Stomach (tissue), 19 donors: ENCODE measurements at places on chromosomes 7 and 10. TPM values are rescaled to one million over a fixed set of nuclear protein-coding genes. Genes with fewer than 3 reads are reported as not detected.
A peak's percentile ranks its signal among the peaks of the same experiment; 100 is the strongest.

Gene PON3
- total RNA-seq: 1.2 TPM

Gene SGCE
- 142 TPM for total RNA-seq

DNA sequence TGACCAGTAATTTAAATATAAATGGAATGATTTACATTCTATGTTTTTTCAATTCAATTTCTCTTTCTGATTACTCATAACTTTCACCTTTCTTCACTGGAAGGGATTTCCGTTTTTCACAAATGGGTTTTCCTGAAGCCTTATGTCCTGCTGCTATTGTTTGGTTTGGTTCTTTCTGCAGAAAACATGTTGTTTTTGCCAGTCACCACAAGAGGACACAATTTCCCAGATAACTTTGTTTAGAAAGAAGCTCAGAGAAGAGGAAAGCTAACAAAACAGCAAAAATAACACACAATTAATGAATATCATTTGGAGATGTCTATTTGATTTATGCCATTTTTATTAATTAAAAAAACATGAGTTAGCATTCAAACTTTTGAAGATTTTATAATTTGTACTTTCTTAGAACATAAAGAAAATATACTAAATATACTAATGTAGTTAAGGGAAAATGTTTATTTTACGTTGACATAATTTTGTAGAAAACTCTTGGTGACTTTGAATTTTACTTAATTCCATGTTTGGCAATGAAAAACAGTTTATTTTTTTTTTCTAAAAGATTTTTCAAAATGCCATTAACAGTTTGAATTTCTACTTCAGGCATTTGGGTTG is 4.6 kb upstream of the TWIST1 start:
- DNase-seq: no peak

DNA sequence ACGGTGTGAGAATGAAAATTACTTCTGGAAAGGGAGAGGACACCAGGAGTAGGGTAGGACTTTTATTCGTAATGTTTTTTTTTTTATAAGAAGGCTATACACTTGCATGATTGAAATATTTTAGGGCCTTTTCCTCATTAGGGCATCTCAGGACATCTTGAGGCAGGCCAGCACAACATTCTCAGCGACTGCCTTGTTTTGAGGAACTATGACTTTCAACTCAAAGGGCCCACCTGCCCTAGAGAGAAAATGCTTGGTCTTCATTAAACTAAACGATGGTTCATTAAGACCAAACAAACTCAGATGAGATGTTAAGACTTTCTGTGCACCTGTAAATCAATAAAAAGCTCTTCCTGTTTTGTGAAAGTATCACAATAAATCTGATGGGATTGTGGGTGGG is 11.3 kb downstream of the NOD1 start:
- no peak for DNase-seq

GRCh38 chr10:93812659-93813338 is 55.1 kb downstream of the LGI1 start:
- no peak for DNase-seq

GRCh38 chr7:23356726-23357125 is 57.6 kb downstream of the MALSU1 start:
- no peak for DNase-seq

DNA sequence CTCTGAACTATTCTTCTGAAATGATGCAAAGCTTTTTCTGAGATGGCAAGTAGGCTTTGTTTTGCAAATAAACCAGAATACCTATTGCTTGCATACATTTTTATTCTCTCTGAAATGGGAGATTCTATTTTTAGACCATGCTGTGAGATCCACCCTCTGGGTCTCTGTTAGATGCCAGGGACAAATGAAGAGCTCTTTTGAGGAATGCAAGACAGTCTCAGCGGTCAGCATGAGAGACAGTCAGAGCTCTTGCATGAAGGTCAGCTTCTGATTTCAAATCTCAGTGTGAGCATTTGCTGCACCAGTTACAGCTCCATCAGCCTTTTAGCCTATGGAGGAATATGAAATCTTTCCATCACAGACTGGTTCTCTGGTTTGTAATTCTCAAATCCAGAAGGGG is 429.9 kb upstream of the KLF6 start:
- no peak for DNase-seq

GRCh38 chr10:77348082-77348481 is 289.5 kb downstream of the KCNMA1 start:
- no peak for DNase-seq

GRCh38 chr10:6047847-6048246 is 14.3 kb downstream of the IL2RA start:
- DNase-seq: no peak

DNA sequence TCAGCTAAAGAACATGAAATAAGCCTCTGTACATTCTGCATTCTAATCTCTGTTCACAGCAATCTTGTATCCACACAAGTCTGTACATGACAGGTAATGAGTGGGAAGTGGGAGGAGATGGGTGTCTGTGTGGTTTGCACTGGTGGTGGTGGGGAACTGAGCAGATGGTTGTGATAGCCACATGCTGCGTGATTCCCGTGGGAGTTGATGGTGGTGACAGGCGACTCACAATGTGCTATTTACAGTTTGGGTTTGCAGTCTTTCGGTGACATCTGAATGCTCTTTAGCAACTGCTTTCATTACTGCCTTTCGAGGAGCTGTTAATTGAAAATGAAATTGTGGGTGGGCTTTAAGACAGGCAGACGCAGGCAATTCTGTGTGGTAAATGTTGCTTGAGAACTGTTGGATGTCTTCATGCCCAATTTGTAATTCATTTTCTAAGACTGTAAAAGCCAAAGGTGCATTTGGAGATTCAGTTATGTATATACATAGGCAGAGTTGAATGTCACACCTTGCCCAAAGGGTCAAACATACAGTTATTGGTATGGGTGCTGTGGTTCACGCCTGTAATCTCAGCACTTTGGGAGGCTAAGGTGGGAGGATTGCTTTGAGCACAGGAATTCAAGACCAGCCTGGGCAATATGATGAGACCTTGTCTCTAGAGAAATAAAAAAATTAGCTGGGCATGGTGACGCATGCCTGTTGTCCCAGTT is 308.2 kb downstream of the AUTS2 start:
- DNase-seq: peak; percentile 27

DNA sequence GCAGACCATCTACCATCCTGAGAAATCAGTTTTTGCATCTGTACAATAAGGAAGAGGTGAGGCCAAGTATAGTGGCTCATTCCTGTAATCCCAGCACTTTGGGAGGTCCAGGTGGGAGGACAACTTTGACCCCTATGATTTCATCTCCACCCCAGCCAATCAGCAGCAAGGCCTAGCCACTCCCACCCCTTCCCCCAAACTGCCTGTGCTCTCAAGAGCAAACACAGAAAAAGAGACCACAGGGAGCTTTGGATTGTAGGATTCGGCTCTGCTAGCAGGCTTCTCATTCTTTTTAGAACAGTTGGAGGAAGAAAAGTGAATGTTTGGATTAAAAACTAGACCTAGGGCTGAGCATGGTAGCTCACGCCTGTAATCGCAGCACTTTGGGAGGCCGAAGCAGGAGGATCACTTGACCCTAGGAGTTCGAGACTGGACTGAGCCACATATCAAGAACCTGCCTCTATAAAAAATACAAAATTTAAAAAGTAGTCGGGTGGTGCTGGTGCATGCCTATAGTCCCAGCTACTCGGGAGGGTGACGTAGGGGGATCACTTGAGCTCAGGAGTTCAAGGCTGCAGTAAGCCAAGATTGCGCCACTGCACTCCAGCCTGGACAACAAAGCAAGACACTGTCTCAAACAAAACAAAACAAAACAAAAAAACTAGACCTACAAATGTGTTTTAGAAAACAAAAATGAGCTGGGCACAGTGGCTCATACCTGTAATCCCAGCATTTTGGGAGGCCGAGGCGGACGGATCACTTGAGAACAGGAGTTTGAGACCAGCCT is 25.1 kb upstream of the PROSER2 start:
- DNase-seq: no peak

GRCh38 chr10:112447620-112447928 is 559 bp downstream of the VTI1A start:
- DNase-seq: no peak

DNA sequence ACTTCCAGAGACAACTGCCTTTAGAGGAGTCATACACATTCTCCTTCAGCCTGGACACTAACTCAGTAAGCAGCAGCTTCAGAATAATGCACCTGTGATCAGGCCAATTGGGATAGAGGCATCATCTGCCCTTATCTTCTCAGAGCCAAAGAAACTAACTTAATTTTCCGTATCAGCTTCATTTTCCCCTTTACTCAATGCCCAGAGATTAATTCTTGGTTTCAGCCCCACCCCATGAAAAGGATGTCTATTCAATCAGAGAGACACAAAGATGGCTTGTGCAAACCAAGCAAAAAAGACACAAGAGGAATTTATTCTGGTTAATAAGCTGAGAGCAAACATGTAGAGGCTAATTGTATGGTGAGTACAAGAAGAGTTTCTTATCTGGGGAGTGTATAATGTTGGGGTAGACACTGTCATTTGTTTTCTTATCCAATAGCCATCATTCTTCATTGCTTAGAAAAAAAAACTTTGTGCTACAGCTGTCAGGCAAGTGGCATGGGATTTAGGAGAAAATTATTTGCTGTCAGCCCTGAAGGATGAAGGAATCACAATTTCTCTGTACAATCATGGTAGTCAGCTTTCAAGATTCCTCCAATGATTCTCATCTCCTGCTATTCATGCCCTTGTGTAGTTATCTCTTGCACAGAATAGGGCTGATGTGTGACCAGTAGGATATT is 38.7 kb upstream of the CCSER2 start:
- no peak for DNase-seq

GRCh38 chr10:89392974-89393373 is 551 bp downstream of the IFIT1 start:
- peak; percentile 67 for DNase-seq
